HS-27A (cell line): ENCODE measurements at places on chromosomes 2 and 18.

- no peak for DNase-seq
Observed at GRCh38 chr2:37623406-37623805, 48.0 kb downstream of the CDC42EP3 start.

GRCh38 chr2:225223301-225223700 is 176.2 kb upstream of the NYAP2 start:
- no peak for DNase-seq

DNA sequence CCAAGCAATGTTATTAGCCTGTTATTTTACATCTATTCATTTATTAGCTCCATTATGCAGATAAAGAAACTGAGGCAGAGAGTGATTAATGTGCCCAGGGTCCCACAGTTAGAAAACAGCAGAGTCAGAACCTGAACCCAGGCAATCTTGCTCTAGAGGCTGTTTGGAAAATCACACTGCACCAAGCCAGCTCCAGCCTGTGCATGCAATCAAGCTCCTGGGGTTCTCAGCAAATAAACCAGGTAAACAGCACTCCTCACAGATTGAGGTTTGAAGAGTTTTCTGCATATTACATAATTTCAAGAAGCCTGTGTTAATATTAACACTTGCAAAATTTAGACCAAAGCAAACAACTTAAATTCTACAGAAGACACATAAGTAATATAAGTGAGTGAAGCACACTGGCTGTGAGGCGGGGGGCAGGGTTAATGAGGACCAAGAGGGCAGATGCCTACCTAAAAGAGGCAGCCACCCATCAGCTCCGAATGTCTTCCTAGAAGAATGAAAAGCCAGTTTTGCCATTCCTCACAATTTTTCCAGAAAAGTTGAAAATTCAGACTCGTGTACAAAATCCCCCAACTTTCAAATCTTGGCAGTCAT is 35.4 kb downstream of the CACNB4 start:
- no peak for DNase-seq

GRCh38 chr2:177143444-177143843 is 69.2 kb upstream of the HNRNPA3 start:
- DNase-seq: no peak

DNA sequence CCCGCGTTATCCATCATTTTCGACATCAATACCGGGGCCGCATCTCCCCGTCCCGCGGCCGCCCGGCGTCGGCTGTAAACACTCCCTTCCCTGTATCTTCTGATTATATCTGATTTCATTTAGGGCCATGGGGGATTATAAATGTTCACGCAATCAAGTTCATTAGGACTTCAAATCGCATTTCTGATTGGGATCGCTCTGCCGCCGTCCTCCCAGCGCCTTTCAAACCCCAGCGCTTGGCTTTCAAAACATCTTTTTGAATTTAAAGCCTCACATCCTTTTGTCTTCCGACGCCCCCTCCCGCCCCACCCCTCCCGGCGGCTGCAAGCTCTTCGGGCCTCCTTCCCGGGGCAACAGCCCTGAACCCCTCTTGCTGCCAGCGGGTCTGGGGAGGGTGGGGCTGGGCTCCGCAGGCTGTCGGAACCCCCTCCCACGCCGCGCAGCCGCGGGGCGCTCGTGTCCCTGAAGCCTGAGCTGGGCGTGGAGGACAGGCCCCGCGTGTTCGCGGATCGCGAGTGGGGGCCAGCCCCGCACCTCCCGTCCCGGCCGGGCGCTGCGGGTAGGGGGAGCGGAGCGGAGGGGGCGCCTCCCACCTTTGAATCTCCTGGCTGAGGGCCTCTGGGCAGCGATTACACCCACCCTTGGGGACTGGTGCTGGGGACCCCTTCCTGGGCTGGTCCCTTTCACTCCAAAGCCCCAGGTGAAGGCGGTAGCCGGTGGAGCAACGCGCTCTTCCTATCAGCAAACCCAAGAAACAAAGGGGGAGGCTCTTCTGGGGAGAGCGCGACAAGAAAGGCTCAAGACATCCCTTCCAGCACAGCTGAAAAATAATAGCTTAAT is 11.3 kb upstream of the GBX2 start:
- DNase-seq: no peak

DNA sequence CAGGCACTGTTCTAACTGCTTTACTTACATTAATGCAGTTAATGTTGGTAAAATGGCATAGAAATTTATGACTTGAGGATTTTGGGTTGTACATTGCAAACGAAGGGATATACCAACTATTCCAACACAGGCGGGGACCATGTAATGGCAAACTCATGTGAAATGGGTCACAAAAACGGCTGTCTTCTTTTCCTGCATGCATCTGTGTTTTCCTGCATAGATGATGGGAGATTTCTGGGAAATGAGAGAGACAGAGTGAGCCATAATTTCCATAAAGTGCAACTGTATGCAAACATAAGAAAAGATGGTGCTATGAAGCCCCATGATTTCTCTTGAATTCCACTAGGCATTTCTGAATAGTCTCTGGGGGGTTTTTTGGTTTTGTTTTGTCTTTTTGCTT is 82.3 kb downstream of the ALPK2 start:
- DNase-seq: no peak

DNA sequence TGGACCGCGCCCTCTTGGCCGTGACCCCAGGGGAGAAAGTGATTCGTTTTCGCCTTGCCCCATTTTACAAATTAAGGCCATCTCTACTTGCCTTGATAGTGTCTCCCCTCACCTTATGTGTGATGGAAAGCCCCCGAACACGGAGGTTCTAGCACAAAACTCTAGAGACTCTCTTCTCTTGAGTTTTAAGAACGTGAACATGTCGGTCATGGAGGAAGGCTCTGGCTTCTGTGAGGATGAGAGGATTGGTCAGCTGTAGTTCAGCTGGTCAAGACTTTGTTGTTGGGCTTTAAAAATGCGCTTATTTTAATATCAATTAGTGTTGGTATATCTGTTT is 828 bp downstream of the DYNC1I2 start:
- no peak for DNase-seq

GRCh38 chr2:118519511-118519910 is 327.9 kb downstream of the EN1 start:
- DNase-seq: no peak

DNA sequence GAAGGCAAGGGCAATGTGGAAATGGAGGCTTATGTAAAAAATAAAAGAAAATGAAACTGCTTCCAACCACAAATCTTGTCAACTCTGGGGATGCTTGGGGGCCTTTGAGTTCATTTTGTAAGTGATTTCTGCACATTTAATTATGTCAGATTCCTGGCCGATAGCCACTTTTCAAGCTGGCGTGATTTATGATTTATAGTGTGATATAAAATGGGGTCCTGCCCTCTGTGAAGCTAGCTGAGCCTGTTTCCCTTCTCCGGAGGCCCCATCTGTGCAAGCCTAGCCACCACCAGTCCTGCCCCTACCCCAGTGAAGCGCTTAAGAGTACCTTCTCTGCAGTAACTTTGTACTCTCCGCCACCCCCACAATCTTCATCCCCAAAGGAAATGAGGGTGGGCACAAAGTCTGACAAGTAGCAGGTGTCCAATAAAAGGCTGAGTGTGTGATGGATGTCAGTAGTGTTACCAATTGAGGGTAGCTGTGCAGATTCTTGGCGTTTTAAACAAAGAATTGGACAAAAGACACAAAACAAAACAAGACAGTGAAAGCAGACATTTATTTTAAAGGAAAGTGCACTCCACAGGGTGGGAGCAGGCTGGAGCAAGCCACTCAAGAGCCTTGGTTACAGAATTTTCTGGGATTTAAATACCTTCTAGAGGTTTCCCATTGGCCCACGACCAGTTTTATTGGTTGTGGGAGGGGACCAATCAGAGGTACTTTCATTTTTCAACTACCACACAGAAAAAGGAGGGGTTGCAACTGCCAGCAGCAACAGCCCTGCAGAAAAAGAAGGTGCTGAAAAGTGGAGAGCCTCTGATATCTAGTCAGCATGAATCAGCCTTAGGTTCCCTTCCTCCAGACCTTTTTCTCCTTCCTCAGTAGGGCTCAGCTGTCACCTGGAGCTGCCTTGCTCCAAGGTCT is 39.0 kb upstream of the SIX3 start:
- no peak for DNase-seq

- no peak for DNase-seq
Observed at GRCh38 chr2:62046141-62046540, 140.7 kb downstream of the COMMD1 start.

- no peak for DNase-seq
Observed at GRCh38 chr2:129908721-129909373, 70.6 kb upstream of the RAB6C start.

DNA sequence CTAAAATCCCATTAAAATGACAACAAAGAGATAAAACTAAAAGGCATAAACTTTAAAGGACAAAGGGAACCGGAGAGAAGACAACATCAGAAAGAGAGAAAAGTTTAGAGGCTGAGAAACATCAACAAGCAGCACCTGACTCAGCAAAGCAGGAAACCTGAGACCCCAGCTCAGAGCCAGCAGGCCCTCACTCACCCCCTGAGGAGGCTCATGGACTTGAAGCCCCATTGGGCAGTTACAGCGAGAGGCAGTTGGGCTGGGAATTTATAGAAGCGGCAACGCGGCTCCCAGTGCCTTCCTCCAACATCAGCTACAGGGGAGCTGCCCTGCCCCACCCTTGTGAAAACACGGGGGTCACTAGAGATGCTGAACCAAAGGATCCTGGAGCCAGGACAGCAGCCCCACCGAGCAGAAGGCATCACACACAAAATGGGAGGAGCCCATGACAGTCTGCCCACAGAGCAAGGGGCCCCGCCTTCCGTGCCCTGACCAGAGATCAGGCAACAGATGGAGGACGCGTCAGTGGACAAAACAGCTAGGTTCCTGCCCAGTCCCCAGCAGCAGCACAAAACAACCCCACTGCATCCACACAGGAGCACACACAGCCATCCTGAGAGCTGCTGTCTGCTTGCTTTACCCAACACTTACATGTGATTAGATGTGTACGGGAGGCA is 52.7 kb downstream of the CMPK2 start:
- DNase-seq: no peak

- DNase-seq: no peak
Observed at GRCh38 chr18:46073474-46074331, 1.6 kb upstream of the PSTPIP2 start.

DNA sequence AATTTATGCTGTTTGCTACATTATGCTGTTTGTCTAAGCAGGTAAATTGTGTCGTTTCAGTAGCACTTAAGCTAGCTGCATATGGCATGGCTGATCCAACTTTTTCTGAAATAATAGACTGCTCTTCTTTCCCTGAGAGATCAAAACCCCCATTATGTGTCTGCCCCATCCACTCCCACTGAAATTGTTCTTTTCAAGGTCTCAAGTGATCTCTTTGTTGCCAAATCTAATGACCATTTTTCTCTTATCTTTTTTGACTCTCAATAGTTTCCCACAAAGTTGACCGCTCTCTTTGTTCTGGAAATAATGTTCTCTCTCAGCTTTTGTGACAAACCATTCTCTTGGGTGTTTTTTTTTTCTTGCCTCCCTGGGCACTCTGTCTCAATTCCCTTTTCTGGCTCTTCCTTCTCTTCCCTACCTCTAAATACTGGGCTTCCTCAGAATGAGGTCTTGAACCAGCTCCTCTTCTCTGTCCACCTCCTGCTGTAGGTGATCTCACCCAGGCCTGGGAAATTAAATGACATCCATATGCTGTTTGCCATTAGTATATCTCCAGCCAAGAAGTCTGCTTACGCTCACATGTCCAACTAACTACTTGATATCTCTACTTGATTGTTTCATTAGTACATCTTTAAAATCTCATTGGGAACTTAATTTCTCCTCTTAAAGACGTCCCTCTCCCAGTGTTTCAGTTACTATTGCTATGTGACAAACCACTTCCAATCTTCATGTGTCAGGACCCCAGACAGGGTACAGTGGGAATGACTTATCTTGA is 107.3 kb upstream of the TLK1 start:
- DNase-seq: no peak

- no peak for DNase-seq
Observed at GRCh38 chr2:39419282-39420223, 17.5 kb downstream of the MAP4K3 start.

GRCh38 chr2:147572622-147573021 is 272.2 kb upstream of the ACVR2A start:
- DNase-seq: no peak

DNA sequence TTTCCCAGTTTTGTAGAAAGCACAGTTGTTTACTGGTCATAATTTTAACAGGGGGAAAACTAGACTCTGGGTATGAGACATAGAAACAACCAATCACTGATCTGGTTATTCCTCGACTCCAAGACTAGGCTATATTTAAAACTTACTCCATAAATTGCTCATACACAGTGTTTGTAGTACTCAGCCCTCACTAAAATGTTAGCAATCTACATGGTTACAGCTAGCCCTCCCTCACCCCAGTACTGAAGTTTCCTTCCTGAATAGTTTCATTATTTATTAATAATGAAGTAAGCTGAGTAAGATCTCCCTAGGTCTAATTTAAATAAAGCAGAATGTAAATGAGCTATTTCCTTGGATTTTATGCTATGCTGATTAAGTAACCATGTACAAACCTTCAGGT is 275.1 kb downstream of the CDH20 start:
- no peak for DNase-seq

DNA sequence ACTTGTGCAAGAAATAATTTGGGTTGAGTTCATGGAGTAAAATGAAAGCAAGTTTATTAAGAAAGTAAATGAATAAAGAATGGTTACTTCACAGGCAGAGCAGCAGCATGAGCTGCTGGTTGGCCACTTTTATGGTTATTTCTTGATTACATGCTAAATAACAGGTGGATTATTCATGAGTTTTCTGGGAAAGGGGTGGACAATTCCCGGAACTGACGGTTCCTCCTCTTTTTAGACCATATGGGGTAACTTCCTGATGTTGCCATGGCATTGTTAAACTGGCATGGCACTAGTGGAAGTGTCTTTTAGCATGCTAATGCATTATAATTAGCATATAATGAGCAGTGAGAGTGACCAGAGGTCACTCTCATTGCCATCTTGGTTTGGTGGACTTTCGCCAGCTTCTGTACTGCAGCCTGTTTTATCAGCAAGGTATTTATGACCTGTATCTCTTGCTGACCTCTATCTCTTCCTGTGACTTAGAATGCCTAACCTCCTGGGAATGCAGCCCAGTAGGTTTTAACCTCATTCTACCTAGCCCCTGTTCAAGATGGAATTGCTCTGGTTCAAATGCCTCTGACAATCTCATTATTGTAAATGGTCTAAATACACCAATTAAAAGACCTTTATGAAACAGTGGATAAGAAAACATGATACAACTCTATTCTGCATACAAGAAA is 114.1 kb upstream of the FIGN start:
- no peak for DNase-seq

GRCh38 chr18:4058179-4058578 is 396.9 kb downstream of the DLGAP1 start:
- DNase-seq: no peak

DNA sequence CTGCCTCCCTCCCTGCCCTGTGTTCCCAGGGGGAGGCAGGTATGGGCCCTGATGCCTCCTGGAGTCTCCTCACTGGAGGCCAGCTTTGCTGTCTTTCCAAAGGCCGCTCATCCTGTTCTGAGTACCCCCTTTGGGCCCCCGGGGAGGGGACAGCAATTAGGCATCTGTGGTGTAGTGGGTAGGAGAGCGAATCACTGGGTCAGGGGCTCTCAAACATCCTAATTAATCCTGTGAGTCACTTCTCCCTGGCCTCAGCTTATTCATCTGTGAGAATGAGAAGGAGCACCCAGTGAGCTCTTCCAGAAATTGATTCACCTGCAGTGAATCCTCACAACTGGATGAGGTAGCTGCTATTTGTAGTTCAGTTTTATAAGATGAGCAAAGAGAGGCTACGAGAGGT is 16.4 kb downstream of the TET3 start:
- no peak for DNase-seq

- no peak for DNase-seq
Observed at GRCh38 chr2:204177251-204177976, 240.9 kb downstream of the ICOS start.

- DNase-seq: no peak
Observed at GRCh38 chr18:61637319-61637718, 255.5 kb downstream of the RNF152 start.
